GM12878 (cell line): ENCODE measurements at places on chromosomes 1 and 21.

- DNase-seq: no peak
These were observed 130.8 kb downstream of the S1PR1 start for GRCh38 chr1:101367630-101368029.

- DNase-seq: no peak
These were observed 23.8 kb downstream of the EIF2D start for GRCh38 chr1:206588492-206588891.

DNA sequence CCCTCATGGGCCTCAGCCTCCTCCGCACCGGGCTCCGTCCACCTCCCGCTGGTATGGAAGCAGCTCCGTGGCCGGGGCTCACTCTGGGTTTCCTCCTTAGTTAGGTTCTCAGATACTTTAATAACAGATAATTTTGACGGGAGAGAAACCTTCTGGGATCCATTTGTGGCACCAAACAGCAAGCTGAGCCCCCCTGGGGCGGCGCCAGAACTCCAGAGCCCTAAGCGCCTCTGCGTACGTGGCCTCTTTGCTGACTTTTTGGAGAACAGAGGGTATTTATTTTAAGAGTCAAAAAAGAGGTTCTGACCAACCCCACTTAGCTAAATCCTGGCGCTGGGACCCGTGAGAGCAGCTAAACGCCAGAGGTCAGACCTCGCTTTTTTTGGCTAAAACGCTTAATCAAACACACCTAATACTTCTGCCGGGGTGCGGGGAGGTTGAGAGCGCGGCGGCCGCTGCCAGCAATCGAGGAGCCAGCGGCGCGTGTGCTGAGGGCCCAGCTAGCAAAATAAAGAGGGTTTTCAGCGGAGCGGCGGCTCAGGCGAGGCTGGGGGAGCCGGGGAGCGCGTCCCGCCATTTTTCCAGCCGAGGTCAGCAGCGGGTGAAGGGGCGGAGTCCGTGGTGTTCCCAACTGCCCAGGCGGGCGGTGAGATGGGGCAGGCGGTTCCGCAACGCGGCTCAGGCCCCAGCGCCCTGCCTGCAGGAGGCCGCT, 171.7 kb downstream of the PRDM16 start:
- no peak for DNase-seq

- no peak for DNase-seq
These were observed 67.3 kb downstream of the RHOU start for GRCh38 chr1:228802386-228803220.

DNA sequence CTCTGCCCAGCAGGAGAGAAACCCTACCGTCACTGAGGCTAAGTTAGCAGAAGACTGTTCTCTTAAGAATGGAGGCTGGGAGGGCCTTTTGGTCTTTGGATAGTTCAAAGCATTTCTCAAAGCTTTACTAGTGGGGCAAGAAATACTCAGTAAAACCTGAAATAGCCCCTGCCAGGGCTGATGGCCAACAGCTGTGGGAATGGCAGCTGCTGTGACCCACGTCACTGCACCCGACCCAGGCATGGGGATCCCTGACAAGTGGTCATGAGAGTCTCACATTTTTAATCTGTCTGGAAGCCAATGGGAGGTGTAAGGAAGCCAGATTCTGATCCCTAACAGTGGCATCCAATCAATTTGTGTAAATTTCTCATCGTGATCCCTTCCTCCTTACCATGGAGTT, 44.5 kb upstream of the ENAH start:
- DNase-seq: no peak

GRCh38 chr1:12478612-12478985, 139.4 kb downstream of the DHRS3 start:
- no peak for DNase-seq

DNA sequence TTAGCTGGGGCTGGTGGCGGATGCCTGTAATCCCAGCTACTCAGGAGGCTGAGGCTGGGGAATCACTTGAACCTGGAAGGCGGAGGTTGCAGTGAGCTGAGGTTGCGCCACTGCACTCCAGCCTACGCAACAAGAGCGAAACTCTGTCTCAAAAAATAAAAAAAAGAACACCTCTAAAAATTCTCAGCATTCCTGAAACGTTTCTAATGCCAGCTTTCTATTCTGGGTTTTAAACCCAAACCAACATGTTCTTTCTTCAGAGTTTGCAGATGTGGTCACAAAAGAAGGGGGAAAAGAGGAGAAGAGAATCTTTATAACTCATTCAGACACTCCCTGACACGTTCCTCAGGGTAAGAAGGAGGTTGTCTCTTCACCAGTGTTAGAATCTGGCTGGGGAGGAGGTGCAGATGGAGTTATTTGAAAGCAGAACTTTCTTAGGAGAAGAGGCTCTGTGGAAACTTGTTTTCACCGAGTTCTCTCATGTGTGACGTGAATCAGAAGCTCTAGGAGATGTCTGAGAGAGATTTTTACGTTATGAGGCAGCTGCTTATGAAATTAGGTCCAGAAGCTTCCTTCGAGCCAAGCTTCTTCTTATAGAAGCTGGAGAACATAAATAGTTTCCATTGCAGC, 17.8 kb upstream of the CNR2 start:
- no peak for DNase-seq

DNA sequence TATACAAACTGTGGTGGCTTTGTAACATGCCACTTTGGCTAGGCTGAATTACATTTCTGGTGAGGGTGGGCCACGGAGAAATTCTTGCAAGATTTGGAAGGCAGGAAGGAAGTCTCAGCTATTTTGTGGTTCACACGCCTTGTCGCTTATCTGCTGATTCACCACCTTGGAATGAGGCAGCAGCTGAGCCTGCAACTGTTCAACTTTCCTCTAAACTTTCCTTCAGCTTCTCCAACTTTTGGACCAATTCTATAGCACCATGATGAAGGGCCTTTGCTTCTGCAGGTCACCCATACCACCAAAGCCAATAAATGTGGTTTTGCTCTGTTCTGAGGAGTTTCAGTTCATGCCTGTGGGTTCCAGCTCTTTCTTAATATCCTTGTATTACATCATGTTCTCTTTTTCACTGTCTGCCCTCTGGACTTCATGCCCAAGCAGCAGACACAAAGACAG, 337.6 kb upstream of the SNX7 start:
- DNase-seq: no peak

GRCh38 chr21:35543746-35544145, 494.6 kb upstream of the RUNX1 start:
- DNase-seq: no peak

DNA sequence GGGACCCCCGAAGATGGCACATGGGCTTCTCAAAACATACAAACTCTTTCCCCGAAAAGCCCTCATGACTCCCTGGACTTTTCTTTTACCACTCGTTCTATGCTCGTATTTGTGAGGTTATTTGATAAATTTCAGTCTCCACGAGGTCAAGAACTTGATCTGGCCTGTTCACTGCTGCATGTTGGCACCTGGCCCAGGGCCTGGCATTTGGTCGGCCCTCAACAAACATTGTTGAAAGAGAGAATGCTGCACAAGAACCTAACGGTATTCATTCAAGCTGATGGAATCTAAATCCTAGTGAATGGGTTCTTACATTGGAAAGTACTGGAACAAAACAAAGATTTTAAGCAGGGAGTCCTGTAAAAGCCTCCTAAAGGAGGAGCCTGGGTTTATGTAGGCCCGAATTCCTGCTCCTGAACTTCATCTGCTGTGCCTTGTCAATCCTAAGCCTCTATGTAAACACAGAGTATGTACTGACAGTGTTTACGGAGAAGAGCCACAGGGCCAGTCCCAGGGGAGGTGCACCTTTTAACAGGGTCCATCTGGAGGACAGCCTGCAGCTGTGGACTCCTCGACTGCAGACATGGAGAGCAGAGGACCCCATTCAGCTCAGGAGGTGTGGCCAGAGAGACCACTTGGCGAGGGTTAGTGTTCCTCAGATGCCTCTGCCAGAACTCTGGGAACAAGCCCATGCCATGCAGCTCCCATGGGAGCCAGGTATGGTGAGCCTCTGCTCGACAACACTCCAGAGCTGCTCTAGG, 46.9 kb downstream of the L1TD1 start:
- no peak for DNase-seq

GRCh38 chr1:242454262-242455051, 70.0 kb downstream of the PLD5 start:
- DNase-seq: no peak

GRCh38 chr1:54227891-54228310, 27.9 kb downstream of the MRPL37 start:
- DNase-seq: no peak

GRCh38 chr1:183824291-183824690, 19.4 kb downstream of the RGL1 start:
- DNase-seq: no peak
